ENCODE measurements at places on chromosomes 3 and 15.

GRCh38 chr3:72535772-72536171 lies 312.5 kb downstream of the SHQ1 start:
- DNase-seq: no peak

- no peak for DNase-seq
Observed at GRCh38 chr3:156985711-156986110, 159.6 kb downstream of the LEKR1 start.

DNA sequence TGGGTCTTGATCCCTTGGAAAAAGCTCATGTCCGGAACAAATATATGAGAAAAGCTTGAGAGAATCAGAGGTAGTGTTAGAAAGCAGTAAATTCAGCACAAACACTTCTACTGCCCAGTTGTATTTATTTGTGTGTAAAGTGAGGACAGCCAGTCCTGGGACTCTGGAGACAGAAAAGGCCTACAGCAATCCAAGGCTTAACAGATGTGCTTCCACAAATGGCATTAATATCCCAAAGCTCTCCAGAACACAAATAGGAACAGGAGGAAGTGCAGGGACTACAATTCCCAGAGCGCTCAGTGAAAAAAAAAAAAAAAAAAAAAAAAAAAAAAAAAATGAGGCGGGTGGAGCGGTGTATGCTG lies 390 bp upstream of the AP2M1 start:
- DNase-seq: no peak

DNA sequence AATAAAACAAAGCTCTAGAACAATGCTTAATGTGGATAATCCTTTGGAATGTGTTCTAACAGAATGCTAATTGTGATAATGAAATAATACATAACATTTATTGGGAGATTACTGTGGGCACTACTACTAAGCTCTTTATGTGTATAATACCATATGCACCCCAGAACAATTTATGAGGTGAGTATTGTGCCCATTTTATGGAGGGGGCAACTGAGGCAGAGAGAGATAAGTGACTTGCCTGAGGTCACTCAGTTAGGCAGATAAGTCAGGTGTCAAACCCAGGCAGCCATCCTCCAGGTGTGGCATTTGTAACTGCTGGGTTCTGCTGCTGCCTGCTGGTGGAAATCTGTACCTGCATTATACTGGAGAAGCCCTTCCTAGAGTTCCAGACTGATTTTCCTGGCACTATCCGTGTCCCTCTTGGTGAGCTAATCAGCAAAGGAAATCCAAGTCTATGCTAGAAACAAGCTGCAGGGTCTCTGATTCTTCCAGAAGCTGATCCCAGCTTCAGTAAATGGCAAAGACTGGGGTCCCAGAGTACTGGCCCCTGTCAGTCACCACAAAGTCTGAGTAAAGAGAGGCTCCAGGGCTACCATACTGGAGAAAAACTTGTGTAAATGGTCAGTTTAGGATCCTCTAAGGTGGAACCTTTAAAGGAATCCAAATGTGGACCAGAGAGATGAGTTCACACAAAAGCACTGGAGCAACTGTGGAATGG lies 22.6 kb upstream of the RBP1 start:
- no peak for DNase-seq

DNA sequence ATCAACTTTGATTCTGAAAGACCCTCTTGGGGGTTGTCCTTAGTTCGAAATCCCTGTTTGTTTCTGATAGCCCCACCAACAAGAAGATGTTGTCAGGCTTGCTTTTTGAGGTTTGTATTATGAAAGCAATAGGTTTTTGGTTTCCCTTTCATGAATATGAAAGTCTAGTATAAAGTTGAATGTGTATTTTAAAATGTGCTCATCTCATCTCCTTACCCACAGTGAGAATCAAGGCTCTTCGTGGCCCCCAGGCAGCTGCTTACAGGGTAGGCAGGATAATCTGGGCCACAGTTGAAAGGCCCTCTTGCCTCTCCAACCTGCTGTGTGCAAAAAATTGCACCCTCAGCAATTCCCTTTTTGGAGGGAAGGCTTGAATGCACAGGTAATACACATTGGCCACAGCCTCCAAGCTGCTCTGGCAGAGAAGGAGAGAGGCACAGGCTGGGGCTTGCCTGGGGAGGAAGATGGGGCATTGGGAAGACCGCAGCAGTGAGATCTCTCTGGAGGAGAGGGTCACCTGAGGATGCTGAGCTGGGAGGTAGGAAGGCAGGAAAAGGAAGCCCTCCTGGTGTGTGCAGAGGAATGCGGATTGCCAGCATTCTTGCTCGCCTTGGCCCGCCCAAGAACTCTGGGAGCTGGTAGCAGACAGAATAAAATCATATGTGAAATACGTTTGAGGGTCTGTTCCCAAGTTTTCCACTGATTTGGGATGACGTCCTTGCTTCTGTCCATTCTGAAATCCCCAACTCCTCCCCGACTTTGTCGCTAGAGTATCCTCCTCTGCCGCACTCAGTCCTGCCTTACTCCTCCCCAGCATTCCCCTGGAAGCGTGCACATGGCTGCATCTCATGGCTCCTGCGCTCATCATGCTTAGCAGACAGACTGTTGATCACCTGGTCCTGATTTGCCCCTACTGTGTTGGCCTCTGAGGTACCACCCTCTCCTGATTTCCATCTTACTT lies 196.4 kb downstream of the RPLP1 start:
- no peak for DNase-seq
